Fibroblast of skin of right quadriceps (primary cell): ENCODE measurements at places on chromosomes 11 and 22.

GRCh38 chr11:29634244-29634643, 382.6 kb downstream of the KCNA4 start:
- no peak for DNase-seq

- DNase-seq, result no peak
Measured at GRCh38 chr22:44893731-44894080, 116.1 kb downstream of the PHF21B start.

DNA sequence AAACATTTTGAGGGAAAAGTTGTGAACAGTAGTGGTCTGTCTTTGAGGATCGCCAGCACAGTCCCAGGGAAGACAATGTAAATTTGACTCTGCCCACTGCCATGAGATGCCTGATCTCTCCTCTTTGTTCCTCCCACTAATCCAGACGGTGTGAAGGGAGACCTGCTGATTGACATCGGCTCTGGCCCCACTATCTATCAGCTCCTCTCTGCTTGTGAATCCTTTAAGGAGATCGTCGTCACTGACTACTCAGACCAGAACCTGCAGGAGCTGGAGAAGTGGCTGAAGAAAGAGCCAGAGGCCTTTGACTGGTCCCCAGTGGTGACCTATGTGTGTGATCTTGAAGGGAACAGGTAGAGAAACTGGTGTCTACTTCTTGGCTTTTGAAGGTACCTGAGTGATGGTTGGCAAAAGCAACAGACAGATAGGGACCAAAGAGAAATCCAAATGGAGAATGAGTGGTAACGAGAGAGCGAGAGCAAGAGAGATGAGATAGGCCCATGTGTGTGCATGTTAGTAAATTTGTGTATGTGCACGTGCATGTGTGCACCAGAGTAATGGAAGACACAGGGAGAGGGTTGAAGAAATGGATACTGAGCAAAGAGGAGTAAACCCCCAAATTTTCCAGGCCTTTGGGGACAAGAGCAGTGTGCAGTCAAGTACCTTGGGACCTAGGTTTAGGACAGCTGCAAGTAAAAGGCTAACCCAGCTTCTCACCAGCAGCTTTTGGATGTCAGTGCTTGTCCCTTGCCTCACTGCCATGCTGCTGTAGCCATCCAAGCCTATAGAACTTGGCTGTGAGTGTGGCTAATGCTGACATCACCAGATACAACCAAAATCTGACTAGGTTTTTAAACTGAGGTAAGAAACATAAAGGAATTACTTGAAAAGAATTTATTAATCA, 1.9 kb downstream of the NNMT start:
- DNase-seq, result peak; percentile 42

GRCh38 chr22:29581799-29582198, 886 bp upstream of the NIPSNAP1 start:
- DNase-seq, result no peak

DNA sequence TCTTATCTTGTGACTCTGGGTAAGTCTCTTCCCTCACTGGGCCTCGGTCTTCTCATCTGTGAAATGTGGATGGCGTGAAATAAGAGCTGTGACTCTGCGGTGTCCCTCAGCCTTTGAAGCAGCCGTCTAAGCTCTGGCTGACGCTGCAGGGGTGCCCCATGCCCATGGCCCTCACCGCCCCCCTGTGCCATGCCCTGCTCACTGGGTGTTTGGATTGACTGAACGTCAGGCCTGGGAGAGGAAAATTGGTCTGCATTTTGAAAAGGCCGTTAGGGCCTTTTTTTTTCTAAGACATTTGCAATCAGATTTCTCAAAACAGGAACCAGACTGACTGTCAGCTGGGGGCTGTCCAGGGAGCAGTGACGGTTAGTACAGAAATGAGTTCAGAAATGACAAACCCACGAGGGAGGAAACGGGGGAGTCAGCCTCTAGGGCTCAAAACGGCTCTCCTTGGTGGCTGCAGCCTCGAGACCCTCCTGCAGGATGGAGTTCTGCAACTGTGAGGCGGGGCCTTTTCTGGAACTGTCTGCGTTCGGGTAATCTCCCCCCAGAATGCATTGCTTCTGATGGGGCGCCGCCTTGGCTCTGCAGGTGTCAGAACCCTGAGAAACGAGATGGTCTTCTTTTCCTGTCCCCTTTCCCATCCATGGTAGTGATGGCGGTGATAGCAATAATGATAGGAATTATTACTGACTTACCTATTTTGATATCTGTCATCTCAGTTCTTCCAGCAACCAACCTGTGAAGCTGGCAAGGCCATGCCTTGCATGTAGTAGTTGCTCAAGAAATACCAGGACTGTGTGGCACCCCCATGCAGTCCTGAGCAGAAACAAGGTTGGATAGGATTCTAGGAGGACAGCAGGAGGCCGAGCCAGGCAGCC, 2.0 kb downstream of the GRK2 start:
- DNase-seq, result no peak

DNA sequence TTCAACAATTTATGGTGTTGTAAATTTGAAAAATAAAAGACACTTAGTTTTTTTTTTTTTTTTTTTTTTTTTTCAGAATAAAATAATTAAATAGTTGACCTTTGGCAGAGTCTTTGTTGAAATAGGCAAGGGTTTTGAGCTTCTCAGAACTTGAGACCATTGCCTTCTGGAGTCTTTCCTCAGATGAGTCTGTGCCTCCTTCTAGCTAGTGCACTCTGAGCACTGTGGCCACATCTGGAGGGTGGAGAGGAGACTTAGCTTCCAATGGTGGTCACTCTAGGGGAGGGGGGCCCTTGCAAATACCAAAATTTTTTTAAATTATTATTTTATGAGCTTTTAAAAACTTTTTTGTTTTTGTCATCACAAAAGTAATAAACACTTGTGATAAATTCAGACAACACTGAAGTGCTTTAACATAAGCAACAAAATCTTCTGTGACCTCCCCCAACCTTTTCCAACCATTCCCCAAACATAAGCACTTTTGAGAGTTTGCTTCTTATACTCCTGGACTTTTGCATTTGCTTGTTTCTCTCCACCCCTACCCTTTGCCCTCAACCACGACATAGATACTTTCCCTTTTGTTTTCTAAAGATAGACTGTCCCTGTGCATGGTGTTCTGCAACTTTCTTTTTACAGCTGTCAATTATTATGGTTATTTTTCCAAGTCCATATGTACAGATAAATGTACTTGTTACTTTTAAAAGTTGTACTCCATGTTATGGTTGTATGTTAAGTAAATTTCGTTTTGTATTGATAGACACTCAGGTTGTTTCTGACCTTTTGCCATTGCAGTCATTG, 41.1 kb downstream of the BMAL1 start:
- no peak for DNase-seq
